ENCODE measurements at places on chromosomes 13 and 19. TPM values are rescaled to one million over a fixed set of nuclear protein-coding genes. Genes with fewer than 3 reads are reported as not detected.

DNA sequence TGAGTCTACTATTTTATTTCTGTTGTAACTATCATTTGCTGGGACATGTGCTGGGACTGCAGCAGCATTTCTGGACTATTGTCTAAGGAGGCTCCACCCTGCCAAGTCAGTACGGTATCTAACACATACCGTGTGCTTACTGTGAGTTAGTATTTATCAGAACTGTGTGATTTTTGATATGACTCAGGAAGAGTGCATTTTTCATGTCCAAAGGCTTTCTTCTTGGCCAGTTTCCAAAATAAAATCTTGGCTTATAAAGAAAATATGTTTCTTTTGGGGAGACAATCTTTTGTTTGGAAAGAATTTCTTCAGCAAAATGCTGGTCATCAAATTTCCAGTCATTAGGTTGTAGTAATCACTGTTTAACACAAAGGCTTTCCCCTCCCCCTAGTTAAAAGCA lies 11.6 kb downstream of the PARP4 start:
- no peak for DNase-seq

- no peak for DNase-seq
Observed at GRCh38 chr19:389935-390289, 19.0 kb downstream of the C2CD4C start.

GRCh38 chr13:40494946-40495620 lies 171.4 kb downstream of the FOXO1 start:
- DNase-seq, result no peak

DNA sequence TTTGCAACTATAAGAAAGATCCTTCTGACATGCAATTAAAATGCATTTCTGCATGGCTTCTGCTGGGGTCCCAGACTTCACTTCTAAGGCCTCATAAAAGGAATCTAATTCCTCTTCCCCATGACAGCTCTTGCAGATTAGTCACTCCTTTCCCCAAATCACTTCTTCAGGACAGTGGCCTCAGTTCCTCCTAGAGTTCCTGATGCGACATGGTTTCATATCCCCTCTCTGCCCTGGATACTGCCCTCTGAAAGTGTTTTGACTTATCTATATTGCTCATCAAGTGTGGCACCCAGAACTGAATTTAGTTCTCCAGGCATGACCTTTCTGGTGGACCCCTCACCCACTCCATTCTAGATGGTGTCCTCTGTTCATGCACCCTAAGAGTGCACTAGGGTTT lies 238.1 kb downstream of the FOXO1 start:
- DNase-seq, result no peak

GRCh38 chr13:33353210-33353609 lies 67.7 kb upstream of the STARD13 start:
- DNase-seq, result no peak

- peak; percentile 58 for DNase-seq
Observed at GRCh38 chr13:34076943-34077703, 259.2 kb downstream of the RFC3 start.

DNA sequence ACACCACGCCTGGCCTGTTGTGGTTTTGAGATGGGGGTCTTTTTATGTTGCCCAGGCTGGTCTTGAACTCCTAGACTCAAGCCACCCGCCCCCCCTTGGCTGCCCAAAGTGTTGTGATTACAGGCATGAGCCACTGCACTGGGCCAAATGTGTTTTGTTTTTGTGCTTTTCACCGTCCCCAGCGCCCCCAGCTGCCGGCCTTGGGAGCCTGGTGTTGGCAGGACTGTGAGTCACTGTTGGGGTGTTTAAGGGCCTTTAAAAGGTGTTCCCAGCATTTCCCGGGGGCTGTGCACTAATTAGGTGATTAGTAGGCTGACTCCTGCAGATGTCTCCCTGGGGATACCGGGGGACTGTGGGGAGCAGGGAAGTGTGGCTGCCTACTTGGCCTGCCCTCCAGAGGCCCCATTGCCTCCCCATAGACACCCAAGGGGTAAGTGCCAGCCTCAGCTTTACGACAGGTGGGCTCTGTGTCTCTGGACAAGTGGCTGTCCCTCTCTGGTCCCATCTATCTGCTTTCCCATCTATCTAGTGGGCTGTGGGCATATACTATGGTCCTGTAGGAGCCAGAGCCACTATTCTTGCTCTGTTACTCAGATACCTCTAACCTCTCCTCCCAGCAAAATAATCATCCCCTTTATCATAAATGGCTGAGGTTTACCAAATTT lies 11.8 kb upstream of the TLE5 start:
- DNase-seq, result no peak

DNA sequence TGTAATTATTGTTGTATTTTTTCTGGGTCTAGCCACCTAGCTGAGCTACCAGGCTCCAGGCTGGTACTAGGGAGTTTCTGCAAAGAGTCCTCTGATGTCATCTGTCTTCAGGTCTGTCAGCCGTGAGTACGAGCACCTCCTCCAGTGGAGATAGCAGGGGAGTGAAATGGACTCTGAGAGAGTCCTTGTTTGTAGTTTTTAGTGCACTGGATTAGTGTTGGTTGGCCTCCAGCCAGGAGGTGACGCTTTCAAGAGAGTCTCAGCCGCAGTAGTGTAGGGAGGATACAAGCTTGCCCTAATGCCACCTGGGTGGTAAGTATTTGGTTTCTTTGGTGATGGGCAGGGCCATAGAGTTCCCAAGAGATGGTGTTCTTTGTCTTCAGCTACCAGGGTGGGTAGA lies 384.8 kb downstream of the SLC7A1 start:
- no peak for DNase-seq

DNA sequence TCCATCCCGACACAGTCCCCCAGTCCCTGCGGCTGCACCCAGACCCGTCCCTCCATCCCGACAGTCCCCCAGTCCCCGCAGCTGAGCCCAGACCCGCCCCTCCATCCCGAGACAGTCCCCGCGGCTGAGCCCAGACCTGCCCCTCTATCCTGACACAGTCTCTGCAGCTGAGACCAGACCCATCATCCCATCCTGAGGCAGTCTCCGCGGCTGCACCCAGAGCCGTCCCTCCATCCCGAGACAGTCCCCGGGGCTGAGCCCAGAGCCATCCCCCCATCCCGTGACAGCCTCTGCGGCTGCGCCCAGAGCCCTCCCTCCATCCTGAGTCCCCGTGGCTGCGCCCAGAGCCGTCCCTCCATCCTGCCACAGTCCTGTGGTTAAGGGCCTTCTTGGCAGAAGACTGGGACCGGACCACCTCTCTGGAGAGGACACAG lies 28.8 kb upstream of the TMEM255B start:
- DNase-seq, result no peak

- DNase-seq, result no peak
Observed at GRCh38 chr13:46555722-46556417, 2.9 kb downstream of the LRCH1 start.

- no peak for DNase-seq
Observed at GRCh38 chr19:7516333-7516732, 430 bp downstream of the ZNF358 start.

- DNase-seq, result no peak
Observed at GRCh38 chr13:94157705-94158218, 321.7 kb downstream of the DCT start.

GRCh38 chr19:55590617-55591016 lies 8.7 kb downstream of the FIZ1 start:
- DNase-seq, result peak; percentile 64

ZNF90 gene
- not detected for total RNA-seq

ZNF134 gene
- total RNA-seq, result not detected

FLT3LG gene
- total RNA-seq, result 1.6 TPM

DAND5 gene
- total RNA-seq, result not detected

All from HT-29 (cell line).